Activated CD4-positive, CD25-positive, alpha-beta regulatory T cell treated with anti-CD3 and anti-CD28 coated beads, Interleukin-2, amount 50 U/mL, for 24 hours (primary cell): ENCODE measurements at places on chromosomes 5 and 9.

GRCh38 chr9:131986576-131986975, 93.1 kb downstream of the MED27 start:
- no peak for ATAC-seq

- ATAC-seq: no peak
These were observed 133.8 kb downstream of the DENND1A start for GRCh38 chr9:123796094-123796493.

- no peak for ATAC-seq
These were observed 54.3 kb downstream of the SLC46A2 start for GRCh38 chr9:112836394-112836793.

- ATAC-seq: no peak
These were observed 26.2 kb downstream of the SETX start for GRCh38 chr9:132328580-132328979.

- no peak for ATAC-seq
These were observed 20.8 kb downstream of the ENHO start for GRCh38 chr9:34501889-34502425.
